ENCODE measurements at places on chromosomes 4 and X.

DNA sequence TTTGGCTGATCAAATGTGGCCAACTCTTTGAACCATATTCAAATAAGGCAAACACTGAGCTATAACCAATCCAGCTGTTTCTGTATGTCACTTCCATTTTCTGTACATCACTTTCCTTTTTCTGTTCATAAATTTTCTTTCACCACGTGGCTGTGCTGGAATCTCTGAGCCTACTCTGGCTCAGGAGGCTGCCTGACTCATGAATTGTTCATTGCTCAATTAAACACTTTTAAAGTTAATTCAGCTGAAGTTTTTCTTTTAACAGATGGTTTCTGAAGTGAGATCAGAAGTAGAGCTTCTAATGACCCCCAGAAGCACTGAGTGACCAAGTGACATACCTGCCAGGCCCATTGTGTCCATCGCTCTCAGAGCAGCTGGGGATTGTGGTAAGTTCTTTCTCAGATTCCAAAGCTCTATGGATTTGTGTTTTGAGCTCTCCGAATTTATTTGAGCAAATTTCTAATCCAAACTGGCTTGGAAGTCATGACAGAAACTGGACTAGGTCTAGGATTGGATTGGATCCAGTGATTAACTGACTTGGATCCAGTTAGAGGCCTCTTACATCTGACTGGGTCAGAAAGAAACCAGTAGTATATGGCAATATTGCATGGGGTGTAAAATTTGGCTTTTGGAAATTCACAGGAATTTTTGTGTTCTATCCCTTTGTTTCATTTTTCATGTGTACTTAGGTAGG is 121.2 kb upstream of the BANK1 start:
- DNase-seq = no peak

GRCh38 chr4:20137176-20137575 is 114.5 kb upstream of the SLIT2 start:
- DNase-seq = no peak

DNA sequence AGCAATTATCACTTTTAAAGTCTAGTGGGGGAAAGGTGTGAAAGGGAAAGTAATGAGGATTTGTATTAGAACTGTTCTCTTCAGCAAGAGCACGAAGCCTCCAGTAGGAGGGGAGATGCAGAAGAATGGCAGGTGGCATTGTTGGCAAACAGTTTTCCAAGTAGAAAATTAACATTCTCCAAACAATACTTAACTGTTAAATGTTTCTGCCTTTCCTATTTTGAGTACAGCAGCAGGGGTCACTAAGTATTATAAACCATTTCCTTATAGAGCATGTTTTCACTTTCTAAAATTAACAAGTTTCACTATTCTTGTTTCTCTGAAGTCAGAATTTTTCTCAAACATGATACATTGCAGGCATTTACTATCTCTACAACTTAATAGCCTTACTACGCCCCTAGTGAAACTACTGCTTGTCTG is 58.7 kb downstream of the LEF1 start:
- DNase-seq = no peak

- no peak for DNase-seq
Observed at GRCh38 chr4:142331132-142331531, 515.0 kb downstream of the INPP4B start.

GRCh38 chrX:96438803-96439202 is 245.8 kb upstream of the DIAPH2 start:
- DNase-seq = no peak

- no peak for DNase-seq
Observed at GRCh38 chr4:88991746-88992145, 65.2 kb downstream of the FAM13A start.

DNA sequence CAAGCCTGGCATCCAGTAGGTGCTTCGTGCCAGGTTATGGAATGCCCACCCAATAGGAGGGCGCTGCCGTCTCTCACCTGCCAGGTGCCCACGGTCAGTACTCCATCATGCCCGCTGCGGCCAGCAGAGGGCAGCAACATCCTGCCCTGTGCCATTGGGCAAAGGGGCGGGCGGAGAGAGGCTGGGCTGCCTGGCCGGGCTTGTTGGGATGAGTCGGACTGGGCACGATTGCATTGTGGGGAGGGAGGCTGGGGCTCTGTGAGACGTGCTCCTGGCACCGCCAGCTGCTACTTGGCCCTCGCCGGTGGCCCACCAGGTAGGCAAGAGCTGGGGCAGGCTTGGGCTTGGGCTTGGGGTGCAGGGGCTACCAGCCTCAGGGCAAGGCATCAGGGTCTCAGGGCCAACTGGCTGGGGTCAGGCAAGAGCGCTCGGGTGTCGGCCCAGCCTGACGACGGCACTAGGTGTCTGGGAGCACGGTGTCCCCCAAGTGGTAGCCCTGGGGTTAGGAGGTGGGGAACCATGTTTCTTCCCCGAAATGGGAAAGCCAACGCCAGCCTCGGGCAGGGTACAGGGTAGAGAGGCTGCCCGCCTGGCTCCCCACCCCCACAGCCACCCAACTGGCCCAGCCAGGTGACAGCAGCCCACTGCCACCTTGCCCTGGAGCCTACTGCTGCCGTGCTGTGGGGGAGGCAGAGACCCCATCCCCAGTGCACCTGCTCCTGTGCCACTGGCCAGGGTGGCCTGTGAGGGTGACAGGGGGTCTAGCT is at the start of gene PLXNB3:
TSS of gene PLXNB3 (plus strand) at position 261 of the 767 bp plus-strand sequence. CDS start 1,287 bp downstream, outside the sequence.
- no peak for DNase-seq

DNA sequence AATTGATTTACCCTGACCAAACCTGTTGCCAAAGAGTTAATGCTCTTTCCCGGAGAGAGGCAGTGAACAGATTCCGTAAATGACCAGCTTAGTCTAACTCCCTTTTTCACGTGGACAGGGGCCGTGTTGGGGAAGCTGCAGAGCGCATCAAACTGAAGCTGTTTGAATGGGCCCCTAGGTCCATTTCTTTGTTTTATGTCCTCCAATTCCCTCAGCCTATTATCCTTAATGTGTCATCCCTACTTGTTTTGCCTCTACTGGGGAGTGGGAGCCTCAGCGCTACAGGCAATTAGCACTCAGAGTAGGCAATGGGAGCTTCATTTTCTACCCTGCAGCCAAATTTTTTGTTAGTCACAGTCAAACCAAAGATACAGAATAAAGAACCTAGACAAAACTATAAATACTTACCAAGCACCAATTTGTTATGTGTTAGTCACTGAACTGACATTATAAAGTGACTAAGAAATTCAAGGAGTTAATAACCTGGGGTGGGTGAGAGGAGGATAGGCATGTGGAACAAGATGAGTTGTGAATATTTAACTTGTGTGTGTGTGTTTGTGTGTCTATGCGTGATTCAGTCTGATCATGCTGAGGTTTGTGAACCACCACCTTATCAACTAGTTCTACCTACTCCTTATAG is 417.4 kb downstream of the PACRGL start:
- DNase-seq = no peak

DNA sequence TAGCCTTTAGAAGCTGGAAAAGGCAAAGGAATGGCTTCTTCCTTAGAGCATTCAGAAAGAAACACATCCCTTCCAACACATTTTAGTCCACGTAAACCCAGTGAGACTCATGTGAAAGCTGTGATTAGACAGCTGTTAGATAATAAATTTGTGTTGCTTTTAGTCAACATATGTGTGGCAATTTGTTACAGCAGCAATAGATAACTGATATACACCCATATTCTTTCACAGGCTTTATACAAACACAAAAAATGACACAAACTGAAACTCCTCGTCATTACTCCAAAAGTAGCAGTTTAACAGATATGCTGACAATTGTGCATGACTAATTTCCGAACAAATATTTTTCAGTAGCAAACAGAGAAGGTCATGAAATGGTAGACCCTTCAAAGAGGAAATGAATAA is 65.3 kb downstream of the ANTXR2 start:
- DNase-seq = no peak

DNA sequence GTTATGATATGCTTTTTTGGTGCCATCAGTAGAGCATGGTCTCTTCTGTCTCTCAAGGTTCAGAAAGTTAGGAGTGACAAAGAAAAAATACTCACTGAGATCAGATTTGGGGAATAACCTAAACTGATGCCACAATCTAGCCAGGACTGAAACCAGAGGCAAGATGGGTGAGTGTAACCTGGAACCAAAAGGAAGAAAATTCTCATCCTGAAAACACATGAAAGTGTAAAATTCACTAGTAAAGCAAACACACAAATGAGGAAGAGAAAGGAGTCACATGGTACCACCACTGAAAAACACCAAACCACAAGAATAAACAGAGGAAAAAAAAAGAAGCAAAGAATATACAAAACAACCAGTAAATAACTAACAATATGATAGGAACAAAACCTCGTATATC is 96.4 kb downstream of the ANXA10 start:
- no peak for DNase-seq

- no peak for DNase-seq
Observed at GRCh38 chr4:152090543-152090942, 329.7 kb upstream of the GATB start.

GRCh38 chr4:76850010-76850441 is 47.9 kb downstream of the SOWAHB start:
- DNase-seq = no peak
